ENCODE measurements at places on chromosomes 3 and 15. TPM values are rescaled to one million over a fixed set of nuclear protein-coding genes. Genes with fewer than 3 reads are reported as not detected.

DNA sequence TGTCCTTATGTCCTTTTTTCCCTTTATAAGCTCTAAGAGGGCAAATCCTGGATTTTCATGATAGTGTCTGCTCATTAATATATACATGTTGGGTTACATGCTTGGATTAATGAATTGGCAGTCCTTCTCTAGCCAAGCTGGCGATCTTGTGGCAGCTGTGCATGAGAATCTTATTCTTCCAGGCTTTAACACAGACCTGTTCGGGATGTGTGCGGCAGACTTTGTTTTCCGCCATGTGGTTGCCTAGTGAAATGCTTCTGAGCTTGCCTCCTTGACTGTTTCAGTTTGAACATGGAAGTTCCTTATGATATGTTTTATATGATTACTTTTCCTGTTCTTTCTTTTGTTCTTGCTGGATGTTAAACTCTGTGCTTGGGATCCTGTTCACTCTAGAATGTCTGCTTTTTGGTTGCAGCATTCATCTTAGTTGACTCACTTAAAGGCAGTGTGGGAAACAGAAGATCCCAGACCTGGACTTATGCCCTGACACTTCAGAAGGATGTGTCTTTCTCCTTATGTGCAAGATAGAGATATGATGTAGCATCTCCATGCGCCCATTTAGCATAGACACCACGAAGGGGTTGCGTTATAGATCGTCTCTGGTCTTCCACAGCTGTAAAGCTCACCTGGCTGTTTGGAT lies 7.2 kb downstream of the CHCHD6 start:
- no peak for DNase-seq

DNA sequence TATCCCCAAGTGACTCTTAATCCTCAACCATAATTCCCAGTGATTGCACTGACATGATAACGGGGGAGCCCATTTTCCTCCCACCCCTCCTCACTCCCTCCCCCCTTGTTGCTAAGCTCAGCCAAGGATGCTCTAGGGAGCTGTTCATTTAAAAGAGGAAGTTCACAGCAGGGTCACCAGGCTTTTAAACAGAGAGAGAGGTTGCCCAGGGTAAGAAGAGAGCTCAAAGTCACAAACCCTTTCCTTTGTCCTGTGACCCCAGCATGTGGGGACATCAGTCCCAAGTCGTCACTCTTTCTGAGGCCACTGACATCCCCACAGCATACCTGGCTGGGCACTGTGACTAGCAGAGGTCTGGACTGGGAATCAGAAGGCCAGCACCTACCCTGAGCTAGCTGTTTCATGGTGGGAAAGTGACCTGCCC lies 144.1 kb downstream of the RORA start:
- DNase-seq, result no peak

- DNase-seq, result no peak
Observed at GRCh38 chr15:39778021-39778420, 4.6 kb downstream of the FSIP1 start.

GRCh38 chr15:96329403-96329981 lies 1.0 kb upstream of the NR2F2 start:
- no peak for DNase-seq

GRCh38 chr15:76235186-76235826 lies 76.0 kb downstream of the ETFA start:
- DNase-seq, result peak; percentile 42

GRCh38 chr3:150248116-150248887 lies 159.8 kb upstream of the TSC22D2 start:
- no peak for DNase-seq

DNA sequence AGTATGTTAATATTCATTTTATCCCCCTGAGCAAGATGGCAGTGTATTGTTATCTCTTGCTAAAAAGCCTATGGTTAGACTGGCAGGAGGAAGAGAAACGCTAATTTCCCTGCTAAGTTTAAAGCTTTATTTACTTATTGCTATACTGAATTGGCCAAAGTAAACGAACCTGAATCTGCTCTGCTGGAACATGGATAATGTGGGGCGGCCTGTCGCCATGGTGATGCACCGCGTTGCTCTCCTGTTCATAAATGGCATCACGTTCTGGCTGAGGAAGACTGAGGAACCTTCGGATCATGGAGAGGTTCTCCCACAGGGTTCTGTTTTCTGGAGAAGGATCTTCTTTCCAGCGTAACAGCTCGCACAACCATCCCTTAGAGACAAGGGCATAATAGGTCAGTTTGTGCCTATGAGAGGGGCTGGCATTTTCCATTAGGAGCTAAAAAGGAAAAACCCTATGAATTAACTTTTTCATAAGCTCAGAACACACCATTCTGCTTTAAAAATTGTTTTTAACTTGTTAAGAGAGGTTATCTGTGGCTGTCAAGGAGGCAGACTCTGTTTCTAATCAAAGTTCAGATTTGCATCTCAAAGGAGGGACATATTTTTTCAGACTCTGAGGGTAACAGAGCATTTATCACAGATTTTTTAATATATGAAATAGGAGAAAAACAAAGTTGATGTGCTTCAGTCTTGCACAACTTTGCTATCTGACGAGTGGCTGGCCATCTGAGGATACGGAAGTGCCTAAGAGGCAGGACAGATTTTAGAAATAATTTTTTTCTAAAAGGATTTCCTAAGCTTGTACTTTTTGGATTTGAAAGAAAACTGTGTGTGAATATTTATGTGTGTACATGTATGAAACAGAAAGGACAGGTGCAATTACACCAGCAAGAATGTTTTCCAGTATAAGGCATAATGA lies 73.1 kb downstream of the SATB1 start:
- no peak for DNase-seq

- DNase-seq, result peak; percentile 8
Observed at GRCh38 chr3:24196526-24196925, 251.4 kb downstream of the NR1D2 start.

DNA sequence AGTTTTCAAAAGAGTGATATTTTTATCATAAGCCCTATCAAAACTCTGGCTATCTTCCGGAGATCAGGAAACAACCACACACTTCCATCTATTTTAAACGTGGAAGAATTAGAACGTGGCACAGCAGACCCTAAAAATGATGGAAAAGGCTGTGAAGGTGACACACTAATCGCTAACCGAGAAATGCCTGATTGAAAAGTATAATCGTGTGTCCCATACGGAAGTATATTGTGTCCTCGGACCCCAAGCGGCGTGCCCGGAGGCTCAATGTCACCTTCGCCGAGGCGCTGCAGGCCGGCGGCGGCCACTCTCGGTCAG lies 642 bp downstream of the COX5A start:
- peak; percentile 23 for DNase-seq

- no peak for DNase-seq
Observed at GRCh38 chr15:66996094-66996493, 69.3 kb upstream of the SMAD3 start.

GRCh38 chr3:38257583-38257982 lies 8.0 kb upstream of the SLC22A13 start:
- DNase-seq, result no peak

DNA sequence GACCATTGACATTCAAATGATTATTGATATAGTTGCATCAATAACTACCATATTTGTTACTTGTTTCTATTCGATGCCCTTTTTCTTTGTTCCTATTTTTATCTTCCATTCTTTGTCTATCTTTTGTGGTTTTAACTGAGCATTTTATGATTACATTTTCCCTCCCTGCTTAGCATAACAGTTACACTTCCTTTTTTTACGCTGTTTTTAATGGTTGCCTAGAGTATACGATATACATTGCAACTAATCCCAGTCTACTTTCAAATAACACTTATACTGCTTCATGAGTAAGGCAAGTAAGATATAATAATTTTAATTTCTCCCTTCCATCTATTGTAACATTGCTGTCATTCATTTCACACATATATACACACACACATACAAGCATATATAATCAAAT lies 26.3 kb downstream of the COL6A6 start:
- no peak for DNase-seq

- DNase-seq, result no peak
Observed at GRCh38 chr3:69319652-69320051, 66.2 kb downstream of the FRMD4B start.

DNA sequence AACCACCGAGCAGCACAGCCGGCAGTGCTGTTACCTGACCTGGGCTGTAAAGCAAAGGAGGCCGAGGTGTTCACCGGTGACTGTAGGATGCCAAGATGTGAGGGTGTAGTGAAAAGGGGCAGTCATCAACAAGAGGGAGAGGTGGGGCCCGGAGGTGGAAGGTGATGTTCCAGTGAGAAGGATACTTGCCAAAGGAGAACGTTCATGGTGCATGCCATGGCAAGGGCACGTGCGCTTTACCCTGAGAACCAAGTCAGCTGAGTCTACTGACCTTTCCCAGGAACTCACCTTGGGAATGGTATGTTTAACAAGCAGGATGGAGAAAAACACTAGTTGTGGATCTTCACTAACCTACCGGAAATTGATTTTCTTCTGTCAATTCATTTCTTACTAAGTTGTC lies 211.1 kb downstream of the PDZRN3 start:
- DNase-seq, result no peak

- no peak for DNase-seq
Observed at GRCh38 chr3:148006508-148006907, 597.3 kb downstream of the ZIC1 start.

DNA sequence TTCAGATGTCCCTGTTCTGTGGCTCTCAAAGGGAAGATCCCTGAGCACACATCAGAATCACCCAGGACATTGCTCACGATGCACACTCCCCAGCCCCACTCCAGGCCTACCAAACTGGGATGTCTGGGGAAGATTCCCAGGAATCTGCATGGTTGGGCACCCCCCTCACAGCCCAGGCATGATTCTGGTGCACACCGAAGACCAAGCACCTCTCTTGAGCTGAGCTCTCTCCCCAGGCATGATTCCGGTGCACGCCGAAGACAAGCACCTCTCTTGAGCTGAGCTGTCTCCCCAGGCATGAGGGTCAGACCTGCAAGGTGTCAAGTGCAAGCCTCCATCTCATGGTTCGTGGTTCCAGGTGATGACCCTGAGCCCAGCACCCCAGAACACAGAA lies 112.2 kb upstream of the MEF2A start:
- DNase-seq, result no peak

- no peak for DNase-seq
Observed at GRCh38 chr3:28337230-28337629, 11.3 kb upstream of the ZCWPW2 start.

DNA sequence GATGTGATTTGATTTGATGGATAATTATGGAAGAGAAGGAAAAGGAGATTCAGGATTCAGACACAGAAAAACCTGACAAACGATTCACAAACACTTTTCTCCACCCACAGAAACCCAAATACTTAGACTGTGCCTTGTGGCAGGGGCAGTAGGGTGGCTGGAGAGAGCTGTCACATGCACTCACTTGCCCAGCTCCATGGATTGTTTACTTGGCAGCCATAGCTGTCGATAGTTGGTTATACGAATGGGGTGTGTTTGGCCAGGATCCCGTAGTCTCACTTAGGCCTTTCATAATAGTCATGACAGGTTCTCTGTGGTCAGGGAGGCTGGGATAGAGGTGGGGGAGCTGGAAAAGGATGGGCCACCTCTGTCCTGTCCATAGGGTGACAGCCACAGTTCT lies 76.9 kb downstream of the CACNA1D start:
- peak; percentile 49 for DNase-seq

DNA sequence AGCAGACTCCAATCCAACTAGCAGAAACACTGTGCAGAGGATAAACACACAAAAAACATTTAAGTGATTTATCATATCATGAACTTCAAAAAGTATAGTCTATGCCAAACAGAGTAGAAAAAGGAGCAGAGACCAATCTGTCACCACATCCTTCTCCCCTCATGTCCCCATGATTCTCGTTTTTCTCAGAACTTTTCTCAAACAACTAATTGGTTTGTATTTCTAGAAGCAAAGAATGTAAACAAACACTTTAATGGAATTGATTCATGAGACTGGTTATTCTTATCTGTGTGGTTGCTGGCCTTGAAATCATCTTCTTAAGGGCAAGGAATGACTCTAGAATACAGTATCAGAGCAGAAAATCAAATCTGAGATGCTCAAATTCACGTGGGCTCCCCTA lies 294.2 kb upstream of the THBS1 start:
- no peak for DNase-seq

DNA sequence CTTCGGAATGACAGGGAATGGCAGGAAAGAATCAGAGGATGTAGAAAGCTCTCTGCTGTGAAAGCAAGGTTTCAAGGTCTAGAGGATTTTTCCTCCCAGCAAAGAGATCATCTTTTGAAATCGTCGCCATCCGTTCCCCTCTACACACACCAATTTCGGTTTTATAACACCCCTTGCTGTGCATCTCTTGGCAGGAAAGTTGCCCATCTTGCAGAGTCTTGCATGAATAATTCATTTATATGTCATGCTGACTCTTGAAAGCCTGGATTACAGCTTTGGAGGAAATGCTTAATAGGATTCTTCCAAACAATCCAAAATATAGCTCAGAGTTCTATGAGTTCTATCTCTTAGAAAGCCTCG lies 262.7 kb downstream of the CHL1 start:
- no peak for DNase-seq

DNA sequence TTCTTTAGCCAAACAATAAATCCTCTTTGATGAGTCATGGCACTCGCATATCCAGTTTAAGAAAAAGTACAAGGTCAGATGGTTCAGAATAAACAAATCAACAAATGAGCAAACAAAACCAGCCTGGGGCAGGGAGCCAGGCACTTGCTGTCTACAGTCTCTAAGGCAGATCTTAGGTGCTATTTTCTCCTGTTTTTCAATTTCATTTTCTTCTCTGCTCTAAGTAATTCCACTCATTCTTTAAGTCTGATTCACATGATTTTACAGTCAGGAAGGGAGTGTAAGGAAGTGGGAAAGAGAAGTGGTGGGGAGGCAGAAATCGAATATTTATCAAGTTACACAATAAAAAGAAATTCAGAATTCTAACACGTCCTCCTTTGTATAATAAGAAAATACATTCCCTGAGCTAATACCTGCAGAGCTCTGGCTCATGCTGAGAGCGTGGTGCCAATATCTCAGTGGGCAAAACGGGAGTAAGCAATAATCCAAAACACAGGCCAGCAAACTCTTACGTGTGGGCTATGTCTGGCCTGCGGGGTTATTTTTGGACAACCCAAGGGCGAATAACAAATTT lies 298.6 kb downstream of the ADAMTS17 start:
- peak; percentile 75 for DNase-seq

DNA sequence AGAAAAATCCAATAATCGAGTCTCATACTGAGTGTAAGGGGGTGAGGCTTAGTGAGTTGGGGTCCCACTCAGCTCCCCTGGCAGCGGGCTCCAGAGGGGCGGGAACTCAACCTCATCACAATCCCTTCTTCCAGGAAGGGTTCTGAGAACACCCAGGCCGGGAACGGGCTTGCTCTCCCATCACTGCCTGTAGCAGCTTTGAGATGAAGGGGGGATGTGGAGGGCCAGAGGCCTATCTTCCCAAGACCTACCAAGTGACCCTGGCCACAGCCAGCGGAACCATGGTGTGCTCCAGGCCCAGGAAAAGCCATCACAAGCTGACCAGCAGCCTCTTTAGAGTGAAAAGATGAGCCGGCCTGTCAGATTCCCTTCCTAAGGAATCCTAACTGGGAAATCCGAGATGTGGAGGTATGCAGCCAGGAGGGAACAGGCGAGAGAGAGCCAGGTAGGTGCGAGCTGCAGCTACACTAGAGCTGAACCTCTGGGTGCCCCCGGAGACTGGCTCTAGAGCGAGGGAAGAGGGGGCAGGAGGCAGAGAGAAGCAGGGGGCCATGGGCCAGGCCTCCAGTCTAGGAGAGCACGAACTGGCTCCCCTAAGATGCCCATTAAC lies 18.5 kb downstream of the GRAMD2A start:
- DNase-seq, result no peak

The LTK gene
- 0.17 TPM for total RNA-seq

The MASP1 gene
- not detected for total RNA-seq

The SLC24A5 gene
- not detected for total RNA-seq

The MCTP2 gene
- total RNA-seq, result 25.7 TPM

The ARGFX gene
- total RNA-seq, result not detected

The SLC22A14 gene
- total RNA-seq, result 0.64 TPM

The AADACL2 gene
- not detected for total RNA-seq

The CELF6 gene
- 0.26 TPM for total RNA-seq

The TNFSF10 gene
- total RNA-seq, result 0.25 TPM

The ENTPD3 gene
- 0.28 TPM for total RNA-seq

The STRA6 gene
- total RNA-seq, result not detected
